ENCODE measurements at places on chromosomes 4 and X. TPM values are rescaled to one million over a fixed set of nuclear protein-coding genes. Genes with fewer than 3 reads are reported as not detected.

CFAP299 gene
- polyA plus RNA-seq = not detected

CT45A2 gene
- polyA plus RNA-seq = not detected

SATL1 gene
- not detected for polyA plus RNA-seq

MFAP3L gene
- polyA plus RNA-seq = 0.76 TPM

DBET gene
- polyA plus RNA-seq = not detected

MAGEA12 gene
- polyA plus RNA-seq = not detected

CCSER1 gene
- polyA plus RNA-seq = 0.99 TPM

PCDH18 gene
- 0.99 TPM for polyA plus RNA-seq

AREG gene
- polyA plus RNA-seq = 0.23 TPM

GUCY1B1 gene
- 6.2 TPM for polyA plus RNA-seq

KLF8 gene
- 2.1 TPM for polyA plus RNA-seq

C4orf36 gene
- 0.65 TPM for polyA plus RNA-seq

TLL1 gene
- polyA plus RNA-seq = 1.5 TPM

MAP7D2 gene
- 0.99 TPM for polyA plus RNA-seq

HERC6 gene
- 2.6 TPM for polyA plus RNA-seq

USP51 gene
- 0.65 TPM for polyA plus RNA-seq

STPG2 gene
- 0.12 TPM for polyA plus RNA-seq

ESX1 gene
- polyA plus RNA-seq = not detected

TCEAL7 gene
- 2.6 TPM for polyA plus RNA-seq

TLR1 gene
- polyA plus RNA-seq = 1.3 TPM

GYPE gene
- 0.31 TPM for polyA plus RNA-seq

JAKMIP1 gene
- polyA plus RNA-seq = 4.3 TPM

KANTR gene
- polyA plus RNA-seq = 10.8 TPM

NPNT gene
- polyA plus RNA-seq = 48.6 TPM

SLC16A2 gene
- polyA plus RNA-seq = 2.2 TPM

RTL5 gene
- 2.2 TPM for polyA plus RNA-seq

SPATA4 gene
- polyA plus RNA-seq = 0.21 TPM

SLITRK4 gene
- 0.19 TPM for polyA plus RNA-seq

GPR82 gene
- polyA plus RNA-seq = 0.12 TPM

FGFBP2 gene
- 0.92 TPM for polyA plus RNA-seq

ZFYVE28 gene
- 12.1 TPM for polyA plus RNA-seq

OPN1MW2 gene
- polyA plus RNA-seq = not detected

ETNPPL gene
- polyA plus RNA-seq = not detected

Data from pancreas (tissue), 10 donors.